ENCODE measurements at places on chromosomes 16 and 17. TPM values are rescaled to one million over a fixed set of nuclear protein-coding genes. Genes with fewer than 3 reads are reported as not detected.

Gene EIF4A3
- total RNA-seq, result 56.0 TPM

Gene TP53TG3F
- not detected for total RNA-seq

Gene TNFRSF17
- 0.41 TPM for total RNA-seq

Gene FMNL1
- 62.3 TPM for total RNA-seq

Gene COG8
- 32.3 TPM for total RNA-seq

Gene MPP3
- total RNA-seq, result 28.6 TPM

Gene CCL2
- 53.3 TPM for total RNA-seq

Gene SNX20
- 9.2 TPM for total RNA-seq

Gene CALCOCO2
- 181 TPM for total RNA-seq

Gene NOD2
- 4.2 TPM for total RNA-seq

Gene CACNA1G
- not detected for total RNA-seq

Gene NOMO2
- total RNA-seq, result 103 TPM

Gene DYNLL2
- 37.8 TPM for total RNA-seq

Gene C16orf89
- 201 TPM for total RNA-seq

DNA sequence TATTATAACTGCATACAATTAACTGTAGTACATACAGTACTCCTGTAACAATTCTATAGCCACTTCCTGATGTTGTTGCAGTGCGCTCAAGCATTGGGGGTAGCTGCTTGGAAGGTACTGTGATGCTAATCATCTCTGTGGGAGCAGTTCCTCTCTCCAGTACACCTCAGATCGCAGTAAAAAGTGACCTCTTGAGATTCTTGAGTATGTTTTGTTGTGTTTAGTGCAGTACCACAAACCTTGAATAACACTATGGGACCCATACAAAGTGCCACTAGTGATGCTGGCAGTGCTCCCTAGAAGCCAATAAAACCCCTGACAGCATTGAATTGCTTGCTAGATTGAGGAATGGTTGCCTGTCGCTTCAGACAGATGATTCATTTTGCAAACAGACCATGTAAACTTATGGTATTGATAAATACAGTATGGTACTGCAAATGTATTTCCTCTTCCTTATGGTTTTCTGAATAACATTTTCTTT lies 193.0 kb downstream of the SPECC1 start:
- DNase-seq, result no peak

DNA sequence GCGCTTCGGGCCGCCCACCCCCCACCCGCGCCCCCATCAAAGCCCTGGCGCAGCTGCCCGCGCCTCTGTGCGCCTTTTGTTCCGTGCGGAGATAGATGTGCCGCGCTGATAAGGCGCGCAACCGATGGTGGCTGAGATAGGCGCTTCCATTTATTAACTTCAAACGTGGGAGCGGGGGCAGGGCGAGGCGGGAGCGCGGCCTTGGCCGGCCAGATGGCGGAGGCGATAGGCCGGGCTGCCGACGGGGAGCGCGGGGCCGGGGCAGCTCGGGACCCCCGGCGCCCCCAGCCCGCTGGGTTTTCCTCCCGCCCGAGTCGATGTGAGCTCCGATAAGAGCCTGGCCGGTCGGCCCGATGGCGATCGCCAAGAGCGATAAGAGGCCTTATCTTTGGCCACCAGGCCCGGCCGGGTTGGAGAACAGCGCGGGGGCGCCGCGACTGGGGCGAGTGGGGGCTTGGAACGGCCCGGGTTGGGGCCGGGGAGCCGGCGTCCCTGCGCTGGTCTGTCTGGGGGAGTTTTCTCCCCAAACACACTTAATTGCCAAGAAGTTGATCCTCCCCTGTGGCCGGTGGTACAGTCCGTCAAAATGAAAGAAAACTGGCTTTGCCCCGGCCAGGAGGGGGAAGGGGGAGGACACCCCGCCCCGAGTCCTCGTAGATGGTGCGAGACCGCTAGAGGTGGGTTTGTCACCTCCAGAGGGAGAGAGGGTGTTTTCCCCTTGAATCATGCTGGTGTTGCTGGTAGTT lies 2.7 kb downstream of the ZFPM1 start:
- peak; percentile 78 for DNase-seq

GRCh38 chr17:28100251-28100650 lies 57.8 kb downstream of the NLK start:
- DNase-seq, result no peak

- DNase-seq, result no peak
Observed at GRCh38 chr16:75485230-75486013, 9.8 kb downstream of the CHST6 start.

DNA sequence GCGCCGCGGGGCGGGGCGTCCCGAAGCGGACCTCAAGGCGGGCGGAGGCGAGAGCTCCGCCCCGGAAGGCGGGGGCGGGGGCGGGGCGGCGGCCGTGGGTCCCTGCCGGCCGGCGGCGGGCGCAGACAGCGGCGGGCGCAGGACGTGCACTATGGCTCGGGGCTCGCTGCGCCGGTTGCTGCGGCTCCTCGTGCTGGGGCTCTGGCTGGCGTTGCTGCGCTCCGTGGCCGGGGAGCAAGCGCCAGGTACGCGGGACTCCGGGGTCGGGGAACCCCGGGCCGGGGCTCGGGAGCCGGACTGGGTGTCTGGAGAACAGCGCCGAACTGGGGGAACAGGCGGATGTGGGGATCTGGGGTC lies at the start of gene TNFRSF12A:
TNFRSF12A (plus strand) TSS at position 122 of the 357 bp plus-strand sequence; CDS start at position 152, 30 bp downstream.
- DNase-seq, result peak; percentile 91

- DNase-seq, result no peak
Observed at GRCh38 chr17:42118545-42118944, 2.6 kb downstream of the KAT2A start.

DNA sequence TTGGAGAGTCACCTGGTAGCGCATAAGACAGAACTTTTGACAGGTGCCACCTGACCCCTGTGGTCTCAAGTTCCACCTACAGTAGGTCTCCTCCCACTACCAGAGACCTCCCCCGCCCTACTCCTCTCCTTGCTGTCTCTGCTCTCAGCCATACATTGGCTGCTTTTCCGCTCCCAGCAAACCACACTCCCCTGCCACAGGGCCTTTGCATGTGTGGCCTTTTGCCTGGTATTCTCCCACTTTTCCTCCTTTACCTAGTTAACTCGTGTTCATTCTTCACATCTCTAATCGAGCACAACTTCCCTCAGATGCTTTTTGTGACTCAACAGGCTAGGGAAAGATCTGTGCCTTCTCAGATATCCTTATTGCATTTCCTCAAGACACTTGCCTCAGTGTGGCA lies 218.3 kb upstream of the EEF2KMT start:
- DNase-seq, result no peak

GRCh38 chr17:76585649-76586593 lies at the start of gene ST6GALNAC2:
TSS of gene ST6GALNAC2 (minus strand) at chr17:76585860. CDS start at chr17:76585808, 52 bp downstream.
- DNase-seq, result peak; percentile 95

GRCh38 chr16:28845293-28845692 lies 855 bp downstream of the TUFM start:
- DNase-seq, result no peak

DNA sequence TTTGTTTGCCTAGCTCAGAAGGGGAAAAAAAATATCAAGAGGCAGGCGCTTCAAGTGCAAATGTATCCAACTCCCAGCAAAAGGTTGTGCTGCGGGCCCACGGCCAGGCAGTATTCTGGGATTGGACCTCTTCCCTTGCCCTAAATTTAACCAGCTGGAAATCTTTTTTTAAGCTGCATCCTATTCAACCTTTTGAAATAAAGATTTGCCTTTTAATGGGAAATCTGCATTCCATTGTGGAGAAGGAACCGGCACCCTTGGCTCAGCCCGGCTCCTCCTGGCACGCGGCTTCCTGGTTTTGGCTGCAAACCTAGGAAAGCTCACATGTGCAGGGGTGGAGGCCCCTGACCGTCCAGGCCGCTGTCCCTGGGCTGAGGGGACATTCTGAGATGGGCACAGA lies 38.8 kb upstream of the ENPP7 start:
- DNase-seq, result no peak

- peak; percentile 51 for DNase-seq
Observed at GRCh38 chr16:27429981-27430441, 28.0 kb downstream of the IL21R start.

DNA sequence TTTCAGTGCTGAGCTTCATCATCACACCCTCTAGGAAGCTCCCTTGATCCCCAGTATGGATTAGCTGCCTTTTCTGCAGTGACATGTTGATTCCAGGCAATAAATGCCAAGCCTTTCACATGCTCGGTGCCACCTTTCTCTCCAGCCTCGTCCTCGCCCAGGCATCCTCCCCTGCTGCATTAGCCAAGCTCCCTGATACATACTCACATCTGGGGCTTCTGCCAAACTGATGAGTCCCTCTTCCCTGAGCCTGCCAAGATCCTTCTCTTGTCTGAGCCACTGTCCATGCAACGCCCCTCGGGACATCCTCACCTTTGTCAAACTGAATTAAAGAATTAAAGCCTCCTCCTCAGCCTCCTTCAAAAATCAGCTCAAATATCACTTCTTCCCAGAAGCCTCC lies 538.5 kb upstream of the CDH11 start:
- DNase-seq, result no peak

- no peak for DNase-seq
Observed at GRCh38 chr17:47776330-47777197, 43.5 kb downstream of the TBX21 start.

GRCh38 chr16:14487579-14487978 lies 142.5 kb downstream of the PARN start:
- DNase-seq, result no peak

GRCh38 chr16:30413112-30413806 lies 5.9 kb downstream of the ZNF771 start:
- no peak for DNase-seq

GRCh38 chr17:38579934-38580333 lies 25.8 kb downstream of the SRCIN1 start:
- DNase-seq, result no peak

GRCh38 chr17:17088086-17088485 lies 45.8 kb downstream of the MPRIP start:
- DNase-seq, result peak; percentile 69

DNA sequence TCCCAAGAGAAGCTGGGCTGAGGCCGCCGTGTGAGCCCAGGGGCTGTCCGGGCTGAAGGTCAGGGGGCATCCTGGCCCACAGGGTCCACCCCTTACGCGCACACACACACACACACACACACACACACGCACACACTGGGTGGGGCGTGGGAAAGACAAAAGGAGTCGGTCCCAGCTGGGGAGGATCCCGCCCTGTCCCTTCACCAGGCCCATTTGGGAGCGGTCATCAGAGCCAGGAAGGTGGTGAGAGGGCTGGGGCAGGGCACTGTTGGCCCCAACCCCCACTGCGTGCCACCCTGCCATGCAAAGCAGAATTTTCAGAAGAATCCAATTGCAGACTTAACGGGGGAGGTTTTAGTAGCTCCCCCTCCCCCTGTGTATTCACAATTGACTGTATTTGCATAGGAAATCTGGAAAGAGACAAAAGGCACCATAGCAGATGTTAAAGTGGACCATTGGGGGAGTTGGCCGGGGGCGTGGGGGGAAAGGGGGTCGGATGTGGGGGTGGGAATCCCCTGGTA lies 11.3 kb upstream of the CD300A start:
- no peak for DNase-seq

GRCh38 chr17:73010414-73010813 lies 82.1 kb downstream of the SLC39A11 start:
- DNase-seq, result no peak

DNA sequence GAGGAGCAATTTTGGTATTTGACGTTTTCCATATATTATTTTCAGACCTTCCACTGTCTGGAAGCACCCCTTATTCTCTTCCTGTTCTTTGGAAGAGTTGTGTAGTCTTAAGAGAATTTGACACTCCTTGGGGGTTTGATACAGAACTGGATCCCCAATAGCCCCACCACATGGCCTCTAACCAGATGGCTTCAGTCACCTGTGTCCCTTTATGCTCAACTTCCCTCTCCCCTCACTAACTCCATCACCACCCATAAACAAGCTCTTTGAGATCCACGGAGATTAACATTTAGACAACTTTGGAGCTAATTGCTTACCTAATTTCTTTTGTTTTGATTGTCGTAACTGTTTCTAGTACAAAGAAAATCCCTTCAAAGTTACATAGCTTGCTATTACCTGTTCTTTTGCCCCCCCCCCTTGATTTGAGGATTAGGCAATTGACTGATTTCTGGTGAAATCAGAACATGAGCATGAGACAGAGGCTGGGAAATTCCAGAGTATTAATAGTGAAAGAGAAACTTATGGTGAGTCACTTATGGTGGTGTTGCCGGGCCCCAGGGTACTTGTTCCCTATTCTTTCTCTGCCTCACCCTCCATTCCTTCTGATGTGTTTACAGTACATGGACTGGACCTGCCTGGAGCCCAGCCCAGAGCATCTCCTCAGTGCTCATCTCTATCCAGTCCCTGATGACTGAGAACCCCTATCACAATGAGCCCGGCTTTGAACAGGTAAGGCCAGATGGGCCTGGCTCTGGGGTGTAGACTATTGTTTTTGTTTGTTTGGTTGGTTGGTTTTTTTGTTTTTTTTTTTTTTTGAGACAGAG lies 7.5 kb downstream of the UBE2Z start:
- no peak for DNase-seq

DNA sequence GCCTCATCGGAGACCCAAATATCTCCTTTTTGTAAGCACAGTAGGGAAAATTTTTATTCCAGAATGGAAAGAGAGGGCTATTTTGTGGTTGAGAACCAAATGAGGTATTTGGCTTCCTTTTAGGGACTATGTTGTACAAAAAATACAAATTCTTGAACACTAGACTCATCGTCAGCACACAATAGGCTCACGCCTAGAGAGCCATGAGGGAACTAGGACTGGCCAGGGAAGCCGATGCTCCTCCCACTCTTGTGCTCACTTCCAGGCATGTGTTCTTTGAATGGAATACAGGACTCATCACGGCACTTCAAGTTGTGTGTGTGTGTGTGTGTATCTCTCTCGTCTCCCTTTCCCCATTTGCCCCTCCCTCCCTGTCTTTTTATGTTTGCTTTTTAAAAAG lies 17.8 kb upstream of the BLMH start:
- no peak for DNase-seq
